H4 (cell line): ENCODE measurements at places on chromosomes 12 and 14.

- no peak for DNase-seq
Observed at GRCh38 chr12:65368055-65368454, 89.6 kb downstream of the MSRB3 start.

- no peak for DNase-seq
Observed at GRCh38 chr12:118274066-118274465, 98.6 kb downstream of the TAOK3 start.

GRCh38 chr14:96752594-96752993 lies 44.6 kb upstream of the VRK1 start:
- no peak for DNase-seq

- DNase-seq, result peak; percentile 9
Observed at GRCh38 chr12:82486524-82487235, 128.4 kb downstream of the METTL25 start.

DNA sequence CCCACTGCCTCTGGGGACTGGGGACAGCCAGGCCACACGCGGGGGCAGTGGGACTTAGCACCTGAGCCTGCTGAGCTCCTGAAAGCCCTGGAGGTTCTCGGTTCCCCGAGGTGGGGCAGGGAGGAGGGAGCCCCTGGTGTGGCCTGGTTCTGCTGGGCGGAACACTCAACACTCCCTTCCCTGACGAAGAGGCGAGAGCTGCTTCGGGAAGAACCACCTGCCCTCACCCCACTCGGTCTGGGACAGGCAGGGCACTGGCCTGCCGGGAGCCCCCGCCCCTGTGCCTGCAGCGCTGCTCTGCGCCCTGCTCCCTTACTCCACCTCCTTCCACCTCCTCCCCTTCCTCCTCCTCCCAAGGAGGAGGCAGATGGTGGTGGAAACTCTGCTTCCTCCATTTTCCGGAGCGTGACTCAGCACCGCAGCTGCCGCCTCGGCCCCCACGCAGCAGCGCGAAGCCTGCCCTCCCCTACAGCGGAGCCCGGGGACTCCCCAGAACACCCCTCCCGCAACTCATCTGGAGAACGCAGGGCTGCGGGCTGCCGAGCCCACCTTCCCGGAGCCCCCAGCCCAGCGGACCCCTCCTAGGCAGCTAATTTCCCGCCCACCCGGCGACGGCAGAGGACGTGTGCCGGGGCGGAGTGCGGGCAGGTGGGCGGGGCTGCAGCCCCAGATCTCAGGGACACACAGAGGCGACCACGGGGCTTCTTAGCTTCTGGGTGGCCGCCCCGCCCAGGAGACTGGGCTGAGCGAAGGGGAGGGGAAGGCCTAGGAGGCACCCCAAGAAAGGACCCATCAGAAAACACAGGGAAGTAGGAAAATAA lies 11.7 kb upstream of the INF2 start:
- peak; percentile 89 for DNase-seq

GRCh38 chr14:32897698-32898064 lies 41.0 kb upstream of the NPAS3 start:
- no peak for DNase-seq

GRCh38 chr12:66549050-66549389 lies 129.9 kb downstream of the GRIP1 start:
- no peak for DNase-seq

DNA sequence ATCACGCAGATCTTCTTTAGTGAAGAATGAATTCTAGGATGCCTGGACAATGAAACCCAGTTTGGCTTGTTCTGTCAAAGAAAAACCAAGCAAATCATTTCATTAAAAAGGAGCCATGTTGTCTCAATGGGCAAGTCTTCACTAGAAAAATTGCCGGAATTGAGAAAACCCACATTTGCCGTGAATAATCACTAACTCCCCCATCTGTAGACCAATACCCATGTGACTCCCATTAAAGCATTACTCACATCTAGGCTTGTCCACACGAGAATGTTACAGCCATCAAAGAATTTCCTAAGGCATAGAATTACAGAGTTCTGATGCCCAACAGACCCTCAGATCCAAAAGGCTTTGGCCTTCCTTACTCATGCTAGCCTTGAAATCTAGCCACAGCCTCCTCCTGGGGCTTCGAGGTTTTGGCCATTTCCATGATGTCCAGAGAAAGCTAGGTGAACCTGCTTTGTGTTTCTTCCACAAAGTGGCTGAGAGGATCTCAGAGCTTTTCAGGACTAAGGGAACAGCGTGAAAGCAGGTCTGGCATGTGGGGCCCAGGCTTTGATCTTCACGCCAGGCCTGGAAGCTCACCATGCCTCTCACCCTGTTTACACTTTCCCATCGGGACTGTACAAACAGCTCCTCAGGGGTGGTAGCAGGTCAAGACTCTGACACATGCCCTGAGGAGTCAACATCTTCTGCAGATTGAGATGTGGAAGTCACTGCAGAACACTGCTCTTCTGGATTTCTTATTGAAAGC lies 12.1 kb downstream of the SLC7A8 start:
- no peak for DNase-seq

- no peak for DNase-seq
Observed at GRCh38 chr12:25855716-25856115, 102.8 kb upstream of the RASSF8 start.

DNA sequence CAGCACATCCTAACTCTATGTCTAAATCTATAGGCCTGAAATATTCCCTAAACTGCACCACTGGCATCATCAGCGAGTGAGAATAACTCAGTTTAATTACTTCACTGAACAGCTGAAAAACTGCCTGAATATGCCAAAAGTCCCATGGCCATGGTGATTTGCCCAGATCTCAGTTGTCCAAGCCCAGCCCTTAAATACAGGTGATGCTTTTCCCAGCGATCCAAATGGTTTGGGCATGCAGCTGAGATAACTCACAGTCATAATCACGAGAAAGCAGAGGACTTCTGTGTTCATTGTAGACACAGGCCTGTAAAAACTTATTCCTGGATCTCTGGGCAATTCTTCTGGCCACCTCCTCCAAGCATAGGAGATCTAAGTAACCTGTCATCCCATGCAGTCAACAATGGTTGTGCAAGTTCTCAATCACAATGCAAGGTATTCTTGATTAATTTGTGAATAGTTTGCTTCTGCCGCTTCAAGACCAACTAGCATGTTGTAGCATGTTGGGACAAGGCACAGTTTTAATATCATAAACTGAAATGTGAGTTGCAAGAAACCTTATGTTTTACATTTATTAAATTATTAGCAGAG lies 40.5 kb downstream of the DUSP6 start:
- no peak for DNase-seq

DNA sequence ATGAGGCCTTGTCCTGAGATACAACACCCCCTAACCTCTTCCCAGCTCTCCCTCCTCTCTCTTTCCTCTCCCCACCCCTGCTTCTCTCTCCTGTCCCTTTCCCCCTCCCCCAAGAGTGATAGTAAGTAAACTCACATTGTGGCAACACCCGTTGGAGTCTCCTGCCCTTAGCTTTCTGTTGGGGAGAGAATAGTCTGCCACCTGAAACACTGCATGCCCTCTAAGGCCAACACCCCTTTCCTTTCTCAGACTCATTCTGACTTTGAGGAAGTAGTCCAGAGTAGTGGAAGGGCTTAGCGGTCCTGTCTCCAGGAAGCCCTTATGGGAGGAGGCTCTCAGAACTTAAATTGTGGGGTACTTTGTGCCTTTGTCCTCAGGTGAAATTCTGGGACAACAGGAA lies 95.2 kb downstream of the PRKCH start:
- no peak for DNase-seq

DNA sequence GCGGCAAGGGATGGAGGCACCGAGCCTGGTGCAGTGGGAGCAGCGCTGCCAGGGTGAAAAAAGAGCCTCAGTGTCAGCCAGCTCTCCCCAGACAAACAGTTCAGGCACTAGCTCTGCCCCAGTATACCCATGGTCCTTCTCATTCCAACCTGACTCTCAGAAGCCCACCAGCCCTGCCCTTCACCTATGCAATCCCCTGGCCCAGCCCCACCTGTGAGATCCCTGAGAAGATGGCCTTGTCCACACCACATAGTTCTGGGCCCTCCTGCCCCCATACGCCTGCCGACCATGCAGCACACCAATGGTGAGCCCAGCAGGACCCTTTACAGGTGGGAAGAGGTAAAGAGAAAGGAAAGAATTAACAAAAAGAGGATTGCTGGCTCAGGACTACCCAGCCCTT lies 6.5 kb downstream of the KMT2D start:
- DNase-seq, result no peak

DNA sequence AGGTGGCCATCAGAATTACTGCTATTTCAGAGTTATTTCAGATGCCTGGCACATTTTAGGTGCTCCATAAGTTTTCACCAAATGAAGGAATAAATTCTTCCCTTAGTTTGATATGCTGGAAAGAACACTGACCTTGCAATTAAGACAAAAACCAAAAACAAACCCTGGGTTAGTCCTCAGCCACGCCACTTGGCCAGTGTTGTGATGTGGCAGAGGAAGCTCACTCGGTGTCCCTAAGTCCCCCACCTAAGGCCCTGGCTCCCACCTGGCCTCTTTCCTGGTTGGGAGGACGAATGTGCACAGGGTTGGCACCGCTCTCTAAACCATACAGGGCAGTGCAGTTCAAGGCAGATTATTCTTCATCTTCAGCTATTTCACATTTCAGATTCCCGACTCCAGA lies 13.7 kb upstream of the FGF23 start:
- DNase-seq, result no peak

GRCh38 chr12:93085383-93086287 lies 156.5 kb upstream of the EEA1 start:
- DNase-seq, result no peak

- peak; percentile 37 for DNase-seq
Observed at GRCh38 chr14:88993946-88994345, 169.5 kb downstream of the TTC8 start.

DNA sequence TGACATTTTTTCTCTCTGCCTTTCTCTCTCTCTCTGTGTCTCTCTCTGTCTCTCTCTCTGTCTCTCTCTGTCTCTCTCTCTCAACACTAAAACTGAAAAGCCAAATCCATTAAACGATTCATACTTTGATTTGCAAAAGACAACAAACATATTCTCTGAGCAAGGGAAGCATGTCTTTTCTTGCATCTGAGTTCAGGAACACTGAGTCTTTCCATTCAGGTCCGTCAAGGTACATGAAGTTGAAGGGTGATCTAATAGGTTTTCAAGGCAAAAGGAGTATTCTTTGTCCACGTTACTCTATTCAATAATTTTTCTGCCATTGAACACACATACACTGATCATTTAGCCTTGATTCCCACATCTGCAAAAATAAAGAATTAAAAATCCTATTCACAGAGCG lies 900.9 kb downstream of the BCL11B start:
- DNase-seq, result no peak

GRCh38 chr12:63164911-63165310 lies 13.9 kb upstream of the AVPR1A start:
- DNase-seq, result no peak
